Mucosa of gallbladder (tissue), 1 donor: ENCODE measurements at places on chromosomes 2 and 18. TPM values are rescaled to one million over a fixed set of nuclear protein-coding genes. Genes with fewer than 3 reads are reported as not detected.

Gene C2orf80
- total RNA-seq = not detected

GRCh38 chr2:109255654-109256053 is 126.6 kb downstream of the SH3RF3 start:
- DNase-seq = no peak

GRCh38 chr2:42762823-42763804 is 821 bp downstream of the OXER1 start:
- DNase-seq = no peak

GRCh38 chr2:10781746-10782145 is 30.8 kb downstream of the PDIA6 start:
- DNase-seq = no peak

GRCh38 chr2:223041527-223042109 is 10.4 kb upstream of the KCNE4 start:
- peak; percentile 61 for DNase-seq

DNA sequence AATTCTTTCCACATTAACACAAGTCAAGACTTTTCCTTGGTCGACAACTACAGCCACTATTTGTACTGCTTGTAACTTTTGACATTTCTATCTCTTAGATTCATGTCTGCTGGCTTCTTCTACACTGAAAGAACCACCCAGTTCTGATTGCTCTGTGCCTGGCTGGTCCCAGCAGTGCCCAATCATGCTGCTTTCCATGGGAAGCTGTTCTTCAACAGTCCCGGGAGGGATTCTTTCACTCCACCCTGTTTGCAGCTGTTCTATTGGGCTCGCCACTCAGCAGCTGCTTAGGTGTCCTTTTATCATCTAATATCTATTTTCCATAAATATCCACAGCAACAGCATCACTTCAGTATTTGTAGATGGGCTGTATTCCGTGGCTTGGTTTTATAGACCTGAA is 471.1 kb upstream of the SMIM21 start:
- DNase-seq = no peak

Gene CHRND
- total RNA-seq = not detected

DNA sequence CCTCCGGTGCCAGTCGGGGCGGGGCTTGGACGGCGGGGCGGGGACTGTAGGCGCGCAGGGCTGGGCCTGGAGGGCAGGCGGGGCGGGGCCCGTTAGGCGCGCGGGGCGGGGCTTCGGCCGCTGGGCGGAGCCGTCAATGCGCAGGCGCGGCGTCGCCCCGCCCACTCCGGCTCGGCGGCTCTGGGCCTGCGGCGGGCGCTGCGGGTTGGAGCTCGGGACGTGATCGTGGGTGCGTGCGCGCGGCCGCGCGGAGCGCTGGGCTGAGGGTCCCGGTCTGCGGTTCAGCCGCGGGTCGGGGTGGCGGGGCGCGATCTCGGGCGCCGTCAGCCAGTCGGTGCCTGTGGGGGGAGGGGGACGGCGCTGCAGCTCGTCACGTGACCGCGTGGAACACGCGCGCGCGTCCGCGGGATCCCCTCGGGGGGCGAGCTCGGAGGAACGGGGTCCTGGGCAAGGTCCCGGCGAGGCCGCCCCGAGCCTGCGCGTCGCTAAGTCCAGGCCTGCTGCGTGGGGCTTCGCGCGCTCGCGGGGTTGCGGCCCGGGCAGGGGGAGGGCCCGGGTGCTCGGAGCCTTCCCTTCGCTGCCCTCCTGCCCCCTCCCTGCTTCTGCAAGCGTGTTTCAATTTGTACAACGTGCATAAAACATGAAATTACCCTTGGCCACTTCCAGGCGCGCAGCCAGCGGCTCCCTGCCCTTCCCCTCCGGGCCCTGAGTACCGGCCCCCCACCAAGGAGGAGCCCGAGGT is at the start of gene D2HGDH:
TSS of gene D2HGDH (plus strand) at position 164 of the 742 bp plus-strand sequence. CDS start 595 bp downstream, outside the sequence.
- DNase-seq = peak; percentile 94

DNA sequence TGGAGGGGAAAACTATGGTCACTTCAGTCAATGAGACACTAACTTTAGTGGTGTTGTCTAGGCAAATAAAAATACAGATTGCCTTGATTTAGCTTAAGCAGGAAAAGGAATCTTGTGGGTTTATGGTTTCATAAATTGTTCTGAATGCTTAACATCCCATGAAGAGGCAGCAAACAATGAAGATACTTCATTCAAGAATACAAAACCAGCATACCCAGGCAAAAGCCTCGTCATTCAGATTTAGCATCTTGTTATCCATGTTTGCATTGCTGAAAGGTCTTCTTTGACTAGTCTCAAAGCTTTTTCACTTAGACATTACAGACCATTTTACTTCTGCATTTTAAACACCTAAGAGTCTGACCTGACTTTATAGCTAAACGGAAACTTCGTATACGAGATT is 272.7 kb upstream of the FSHR start:
- no peak for DNase-seq

- DNase-seq = no peak
Observed at GRCh38 chr18:69002233-69002632, 204.4 kb downstream of the CCDC102B start.

DNA sequence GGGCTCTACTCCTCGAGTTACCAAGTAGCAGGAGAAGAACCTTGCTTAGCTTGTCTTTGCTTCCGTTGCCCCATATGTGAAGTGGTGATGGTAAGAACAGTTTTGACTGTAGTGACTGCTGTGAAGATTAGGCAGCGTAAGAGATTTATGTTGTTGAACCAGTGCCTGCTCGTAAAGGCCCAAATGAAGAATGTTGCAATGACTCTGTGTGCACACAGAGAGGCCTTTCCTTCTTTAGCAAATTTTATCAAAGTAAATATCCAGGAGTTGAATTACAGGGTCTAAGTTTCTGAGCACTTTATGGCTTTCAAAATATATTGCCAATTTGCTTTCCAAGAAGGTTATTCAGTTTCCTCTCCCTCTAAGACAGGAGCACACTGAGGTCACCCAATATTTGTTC is 14.5 kb downstream of the NTSR2 start:
- DNase-seq = no peak

Gene PCGF1
- total RNA-seq = 35.3 TPM

Gene ANXA4
- 2,875 TPM for total RNA-seq

DNA sequence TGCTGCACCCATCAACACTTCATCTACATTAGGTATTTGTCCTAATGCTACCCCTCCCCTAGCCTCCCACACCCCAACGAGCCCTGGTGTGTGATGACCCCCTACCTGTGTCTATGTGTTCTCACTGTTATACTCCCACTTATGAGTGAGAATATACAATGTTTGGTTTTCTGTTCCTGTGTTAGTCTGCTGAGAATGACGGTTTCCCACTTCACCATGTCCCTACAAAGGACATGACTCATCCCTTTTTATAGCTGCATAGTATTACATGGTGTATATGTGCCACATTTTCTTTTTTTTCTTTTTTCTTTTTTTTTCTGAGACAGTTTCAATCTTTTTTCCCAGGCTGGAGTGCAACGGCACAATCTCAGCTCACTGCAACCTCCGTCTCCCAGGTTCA is 284.1 kb upstream of the CYP26B1 start:
- DNase-seq = no peak

- DNase-seq = no peak
Observed at GRCh38 chr2:18950361-18950851, 361.0 kb upstream of the NT5C1B start.

Gene SPAST
- 18.1 TPM for total RNA-seq

GRCh38 chr2:204090021-204090420 is 153.5 kb downstream of the ICOS start:
- DNase-seq = no peak

Gene HOXD1
- total RNA-seq = 0.40 TPM

Gene HS6ST1
- 90.1 TPM for total RNA-seq
